ENCODE measurements at places on chromosomes 7 and 10.

DNA sequence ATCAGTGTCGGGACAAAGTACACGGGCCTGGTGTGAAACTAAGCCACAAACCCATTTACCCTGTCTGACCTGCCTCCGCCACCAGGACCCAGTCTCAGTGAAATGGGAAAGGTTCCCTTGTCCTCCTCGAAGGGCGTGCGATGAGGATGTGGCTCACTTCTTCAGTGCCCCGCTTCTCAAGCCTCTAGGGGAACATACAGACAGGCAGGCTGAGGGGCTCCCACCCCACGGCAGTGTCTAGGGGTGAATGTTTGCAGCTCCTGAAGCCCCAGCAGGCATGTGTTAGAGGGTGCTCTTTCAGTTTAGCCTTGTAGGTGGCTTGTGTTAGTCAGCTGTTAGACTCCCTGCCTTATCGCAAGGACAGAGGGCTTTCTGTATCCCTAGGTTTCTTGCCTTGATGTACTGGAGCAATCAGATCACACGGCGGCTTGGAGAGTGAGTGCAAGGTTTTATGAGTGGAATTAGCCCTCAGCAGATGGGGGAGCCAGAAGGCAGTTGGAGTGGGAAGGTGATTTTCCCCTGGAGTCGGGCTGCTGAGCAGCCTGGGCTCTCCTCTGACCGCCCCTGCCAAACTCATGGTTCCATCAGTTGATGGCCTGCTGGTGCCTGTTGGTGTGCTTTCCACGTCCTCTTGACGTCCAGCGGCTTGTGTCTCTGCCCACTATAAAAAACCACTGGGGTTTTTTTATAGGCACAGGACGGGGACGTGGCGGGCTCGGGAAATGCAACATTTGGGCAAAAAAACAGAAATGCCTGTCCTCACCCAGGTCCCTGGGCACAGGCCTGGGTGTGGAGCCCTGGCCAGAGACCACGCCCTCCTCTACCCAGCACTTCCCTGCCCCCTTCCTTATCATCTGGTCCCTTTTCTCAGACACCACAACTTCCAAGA lies 759 bp downstream of the NUDT1 start:
- no peak for DNase-seq

DNA sequence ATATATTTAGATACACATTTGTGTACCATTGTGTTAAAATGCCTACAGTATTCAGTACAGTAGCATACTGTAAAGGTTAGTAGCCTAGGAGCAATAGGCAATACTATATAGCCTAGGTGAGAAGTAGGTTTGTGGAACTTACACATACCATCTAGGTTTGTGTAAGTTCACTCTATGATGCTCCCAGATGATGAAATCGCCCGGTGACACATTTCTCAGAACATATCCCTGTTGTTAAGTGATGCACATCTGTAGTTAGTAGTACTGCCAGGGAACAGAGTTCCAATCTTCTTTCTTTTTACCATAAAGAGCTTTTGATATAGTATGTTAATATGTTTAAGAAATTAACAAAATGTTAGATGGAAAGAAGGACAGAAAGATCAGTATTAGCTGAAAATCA lies 138.2 kb downstream of the SNX13 start:
- DNase-seq, result no peak

DNA sequence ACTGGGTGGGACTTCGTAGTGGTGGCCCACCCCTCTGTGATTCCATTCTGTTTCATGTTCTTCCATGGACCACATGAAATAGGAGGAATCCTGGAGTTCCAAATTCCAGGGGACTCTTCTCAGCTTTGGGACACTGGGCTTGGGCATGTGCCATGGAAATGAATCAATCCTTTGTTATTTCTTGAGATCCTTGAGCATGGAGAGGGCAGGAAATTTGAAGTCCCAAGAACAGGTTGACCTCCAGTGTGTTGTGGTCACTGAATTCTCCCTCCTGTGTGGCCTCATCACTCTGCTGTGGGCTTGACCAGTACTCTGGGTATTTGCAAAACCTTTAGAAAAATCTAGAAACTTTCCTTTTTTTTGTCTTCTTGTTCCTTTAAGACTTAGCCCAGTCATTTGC lies 22.7 kb downstream of the TACR2 start:
- no peak for DNase-seq

- DNase-seq, result no peak
Measured at GRCh38 chr10:91778485-91778884, 19.7 kb upstream of the TNKS2 start.

- no peak for DNase-seq
Measured at GRCh38 chr10:103542764-103543616, 49.5 kb downstream of the NEURL1 start.

GRCh38 chr7:24469118-24469517 lies 104.1 kb upstream of the PALS2 start:
- DNase-seq, result no peak

GRCh38 chr7:55485501-55486191 lies 86.7 kb downstream of the VOPP1 start:
- no peak for DNase-seq

GRCh38 chr10:110504111-110504735 lies 6.5 kb downstream of the DUSP5 start:
- no peak for DNase-seq

DNA sequence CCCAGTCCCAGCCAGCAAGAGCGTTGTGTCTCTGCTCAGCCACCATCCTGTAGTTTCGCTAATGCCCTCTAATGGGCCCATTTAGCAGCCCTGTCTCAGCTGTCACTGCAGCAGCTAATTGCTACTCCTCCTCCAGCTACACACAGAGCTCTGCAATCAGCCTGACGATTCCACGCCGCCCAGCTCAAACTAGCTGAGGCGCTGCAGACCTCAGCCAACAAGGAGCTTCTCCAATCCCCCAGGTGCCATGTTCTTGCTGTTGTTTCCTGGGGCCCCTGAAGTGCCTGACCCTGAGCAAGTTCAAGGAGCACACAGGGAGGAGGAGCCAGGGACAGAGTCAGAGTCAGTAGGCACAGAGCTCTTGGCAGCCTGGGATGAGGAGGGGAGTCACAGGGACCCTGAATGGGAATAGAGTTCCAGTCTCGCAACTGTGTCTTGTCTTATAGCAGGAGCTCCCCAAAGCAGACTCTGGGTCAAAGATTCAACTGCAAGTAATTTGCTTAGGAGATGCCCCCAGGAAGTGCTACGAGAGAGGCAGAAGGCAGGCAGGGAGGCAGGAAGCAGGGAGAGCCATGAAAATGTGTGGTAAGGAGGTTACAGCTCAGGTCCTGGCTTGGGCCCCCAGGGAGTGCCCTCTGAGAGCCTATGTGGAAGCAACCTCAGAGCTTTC lies 135.8 kb upstream of the UNC5B start:
- DNase-seq, result no peak

DNA sequence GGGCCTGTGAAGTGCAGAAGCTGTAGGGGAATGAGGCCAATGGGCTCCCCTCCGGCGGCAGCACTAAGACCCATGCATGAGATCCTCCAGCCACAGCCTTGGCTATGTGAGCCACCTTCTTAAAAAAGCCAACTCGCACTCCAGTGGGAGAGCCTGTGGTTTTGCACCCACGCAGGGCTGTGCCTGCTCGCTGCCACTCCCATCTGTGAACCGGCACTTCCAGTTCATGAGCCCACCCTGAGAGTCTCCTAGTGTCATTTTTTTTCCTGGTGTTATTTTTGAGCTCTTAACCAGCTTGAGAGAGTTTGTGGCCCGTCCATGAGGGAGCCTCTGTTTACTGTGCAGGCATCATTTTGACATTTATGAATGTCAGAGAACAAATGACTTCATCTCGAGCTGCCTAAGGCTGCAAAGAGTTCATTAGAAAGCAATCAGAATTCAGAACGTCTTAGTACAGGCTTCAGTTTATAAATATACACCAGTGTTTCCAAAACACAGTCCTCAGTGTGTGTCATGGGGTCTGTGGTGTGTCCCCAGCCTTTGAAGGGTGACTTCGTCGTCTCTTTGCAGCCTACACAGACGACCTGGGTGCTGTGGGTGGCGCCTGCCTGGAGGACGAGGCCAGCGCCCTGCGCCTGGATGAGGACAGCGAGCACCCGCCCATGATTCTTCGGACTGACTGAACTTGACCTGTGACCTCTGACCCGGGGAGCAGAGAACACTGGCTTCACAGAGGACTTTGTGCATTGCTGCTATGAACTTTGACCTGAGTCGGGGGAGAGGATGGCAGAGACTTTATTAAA lies 40.4 kb downstream of the WIPI2 start:
- DNase-seq, result no peak

GRCh38 chr10:62390497-62391176 lies 16.5 kb downstream of the ZNF365 start:
- no peak for DNase-seq
